Hematopoietic multipotent progenitor cell treated with erythropoietin and hydrocortisone succinate and interleukin-3 and kit ligand, for 8 days (in vitro differentiated cells): ENCODE measurements at places on chromosomes 1 and 21.

- DNase-seq, result no peak
These were observed 7.2 kb downstream of the SZRD1 start for GRCh38 chr1:16374266-16374665.

- no peak for DNase-seq
These were observed 1.7 kb downstream of the KIF21B start for GRCh38 chr1:201021630-201022492.

GRCh38 chr1:63628607-63629006 lies 35.4 kb downstream of the PGM1 start:
- no peak for DNase-seq

- DNase-seq, result no peak
These were observed 55.9 kb downstream of the CLIC4 start for GRCh38 chr1:24801176-24801575.

- DNase-seq, result no peak
These were observed 16.6 kb upstream of the IGSF5 start for GRCh38 chr21:39728341-39728740.

DNA sequence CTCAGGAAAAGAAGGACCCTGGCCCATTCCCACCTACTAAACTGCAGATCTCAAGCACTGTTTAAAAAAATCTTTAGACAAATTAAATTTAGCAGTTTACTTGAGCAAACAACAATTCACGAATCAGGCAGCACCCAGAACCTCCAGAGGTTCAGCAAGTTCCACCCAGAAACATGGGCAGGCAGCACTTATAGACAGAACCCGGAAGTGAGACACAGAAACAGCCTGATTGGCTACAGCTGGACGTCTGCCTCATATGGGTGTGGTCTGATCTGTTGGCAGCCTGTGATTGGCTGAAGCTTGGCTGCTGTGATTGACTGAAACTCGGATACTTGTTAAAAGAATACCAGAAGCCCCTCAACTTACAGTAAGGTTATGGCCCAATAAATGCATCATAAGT lies 34.7 kb upstream of the COL6A2 start:
- DNase-seq, result no peak

- no peak for DNase-seq
These were observed 53.6 kb downstream of the SLC66A1 start for GRCh38 chr1:19365721-19366120.

GRCh38 chr1:25856856-25857255 lies 2.4 kb downstream of the AUNIP start:
- DNase-seq, result no peak

DNA sequence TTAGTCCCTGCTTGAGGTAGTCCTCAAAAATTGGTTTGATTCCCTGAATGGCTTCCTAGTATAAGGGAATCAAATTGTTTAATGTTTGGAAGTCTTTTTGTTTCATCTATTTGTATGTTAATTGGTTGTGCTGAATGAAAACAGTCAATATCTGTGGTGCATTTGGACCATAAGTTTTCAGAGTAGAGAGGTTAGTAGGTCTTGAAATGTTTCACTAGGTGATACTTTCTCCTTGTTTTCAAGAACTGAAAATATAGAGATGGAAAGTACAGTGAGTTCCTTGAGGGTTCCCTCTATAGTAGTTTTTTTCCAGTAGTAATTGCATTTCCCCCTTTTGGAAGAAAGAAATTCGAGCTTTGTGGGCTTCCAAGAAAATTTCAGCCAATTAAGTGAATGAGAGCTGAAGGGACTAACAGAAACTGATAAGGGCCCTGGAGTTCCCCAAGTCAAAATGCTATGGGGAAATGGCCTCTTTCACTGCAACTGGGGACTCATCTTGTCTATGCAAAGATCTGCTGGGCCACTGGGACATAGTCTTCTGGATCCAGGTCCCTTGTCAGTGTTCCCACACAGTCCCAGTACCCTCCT lies 18.6 kb upstream of the CEP350 start:
- no peak for DNase-seq
